ENCODE measurements at places on chromosomes 1 and 21.

DNA sequence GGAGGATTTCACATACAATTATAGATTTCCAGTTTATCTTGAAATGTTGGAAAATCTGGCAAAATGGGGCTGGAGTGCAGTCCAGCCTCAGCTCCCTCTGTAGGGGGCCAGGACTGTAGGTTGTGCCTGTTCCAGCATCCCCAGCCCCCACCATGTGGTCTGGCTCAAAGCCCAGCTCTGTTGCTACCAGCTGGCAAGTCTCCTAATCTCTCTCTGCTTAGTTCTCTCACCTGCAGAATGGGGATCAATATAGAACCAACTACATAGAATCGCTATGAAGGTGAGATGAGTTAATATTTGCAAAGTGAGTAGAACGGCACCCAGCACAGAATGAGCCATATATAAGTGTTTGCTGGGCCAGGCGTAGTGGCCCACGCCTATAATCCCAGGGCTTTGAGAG lies 50.0 kb upstream of the TARDBP start:
- no peak for DNase-seq

DNA sequence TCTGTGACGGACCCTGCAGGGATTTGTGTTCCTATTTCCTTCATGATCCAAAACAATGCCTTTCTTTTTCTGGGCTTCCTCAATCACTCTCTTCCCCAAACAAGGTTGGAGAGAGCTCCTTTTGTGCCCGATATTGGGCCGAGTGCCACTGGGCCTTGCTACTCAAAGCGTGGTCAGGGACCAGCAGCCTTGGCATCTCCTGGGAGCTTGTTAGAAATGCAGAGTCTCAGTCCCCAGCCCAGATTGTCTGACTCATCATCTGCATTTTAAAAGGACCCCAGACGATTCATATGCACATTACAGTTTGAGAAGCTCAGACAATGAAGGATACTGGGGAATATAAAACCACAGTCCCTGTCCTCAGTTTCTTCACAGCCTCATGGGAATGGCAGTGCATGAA lies 19.9 kb downstream of the ADORA1 start:
- no peak for DNase-seq

DNA sequence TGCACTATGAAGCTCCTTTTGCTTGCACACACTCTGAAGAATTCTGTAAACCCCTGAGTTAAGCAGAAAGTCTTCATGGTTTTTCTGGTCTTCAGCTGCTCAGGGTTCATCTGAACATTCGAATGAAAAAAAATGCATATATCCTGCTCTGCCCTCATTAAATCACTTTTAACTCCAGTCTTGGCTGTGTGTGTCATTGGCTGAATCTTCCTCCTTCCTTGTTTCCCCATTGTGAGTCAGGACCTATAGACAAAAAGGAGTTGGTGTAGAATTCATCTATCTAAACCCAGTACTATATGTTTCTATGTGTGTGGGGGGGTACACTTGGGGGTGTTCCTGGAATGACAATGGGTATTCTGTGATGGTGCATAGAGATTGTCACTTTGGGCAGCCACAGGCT lies 6.6 kb upstream of the SPRR1B start:
- DNase-seq = no peak

DNA sequence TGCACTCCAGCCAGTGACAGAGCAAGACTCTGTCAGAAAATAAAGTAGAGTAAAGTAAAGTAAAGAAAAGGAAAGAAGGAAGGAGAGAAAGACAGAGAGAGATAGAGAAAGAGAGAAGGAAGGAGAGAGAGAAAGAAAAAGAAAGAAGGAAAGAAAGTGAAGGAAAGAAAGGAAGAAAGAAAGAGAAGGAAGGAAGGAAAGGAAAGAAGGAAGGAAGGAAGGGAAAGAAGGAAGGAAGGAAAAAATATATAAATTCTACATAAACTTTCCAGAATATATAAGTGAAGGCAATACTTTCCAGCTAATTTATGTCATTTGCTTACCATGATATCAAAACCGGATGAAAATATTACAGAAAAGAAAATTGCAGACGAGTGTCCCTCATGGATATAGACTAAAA lies 71.7 kb upstream of the GPR52 start:
- DNase-seq = no peak

GRCh38 chr1:185480545-185480944 lies 163.5 kb upstream of the IVNS1ABP start:
- DNase-seq = no peak

- no peak for DNase-seq
Observed at GRCh38 chr1:163120372-163120771, 51.2 kb downstream of the RGS4 start.

GRCh38 chr1:174768949-174769348 lies 230.8 kb upstream of the CACYBP start:
- no peak for DNase-seq

DNA sequence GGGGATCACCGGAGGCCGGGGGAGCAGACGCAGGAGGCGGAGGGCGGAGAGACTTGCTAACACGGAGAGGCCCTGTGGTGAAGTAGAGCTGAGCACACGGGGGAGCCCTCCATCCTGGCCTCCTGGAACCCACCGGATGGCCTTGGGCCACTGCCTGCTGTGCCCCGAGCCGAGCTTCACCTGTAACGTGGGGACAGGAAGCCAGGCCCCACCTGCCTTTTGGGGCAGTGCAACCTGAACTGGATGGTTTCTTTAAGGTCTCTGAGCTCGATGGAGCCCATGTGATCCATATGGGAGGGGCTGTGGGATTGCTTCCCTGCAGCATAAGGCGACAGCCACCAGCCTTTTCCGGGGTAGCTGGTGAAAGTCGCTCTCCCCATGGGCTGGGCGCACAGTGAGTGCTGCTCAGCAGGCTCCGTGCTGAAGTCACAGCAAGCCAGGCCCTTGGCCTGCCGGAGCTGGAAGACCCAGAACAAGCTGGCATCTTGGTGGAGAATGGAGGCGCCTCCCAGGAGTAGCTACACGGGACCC lies 35.8 kb downstream of the TFF3 start:
- no peak for DNase-seq

GRCh38 chr1:229874609-229875008 lies 192.4 kb upstream of the GALNT2 start:
- DNase-seq = no peak

- no peak for DNase-seq
Observed at GRCh38 chr1:93810316-93810715, 68.7 kb downstream of the DNTTIP2 start.

GRCh38 chr1:50421768-50422674 lies 1.2 kb downstream of the DMRTA2 start:
- DNase-seq = no peak

GRCh38 chr1:24904731-24905354 lies 25.2 kb downstream of the RUNX3 start:
- peak; percentile 2 for DNase-seq

DNA sequence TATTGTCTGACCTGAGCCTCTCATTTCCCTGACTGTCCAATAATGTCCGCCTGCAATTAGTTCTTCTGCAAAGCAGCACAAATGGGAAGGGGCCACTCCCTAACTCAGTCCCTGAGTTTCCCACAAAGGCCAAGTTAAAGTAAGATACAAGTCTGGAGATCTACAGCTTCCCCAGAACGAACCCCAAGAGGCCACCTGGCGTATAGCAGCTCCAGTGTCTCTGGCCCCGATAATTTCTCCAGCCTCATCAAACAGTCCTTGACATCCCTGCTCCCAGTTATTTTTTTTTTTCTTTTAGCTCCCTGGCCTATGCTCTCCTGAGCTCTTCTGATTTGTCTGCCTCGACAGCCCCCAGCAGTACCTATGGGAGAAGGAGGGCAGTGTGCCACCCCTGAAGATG lies 8.1 kb upstream of the ACKR1 start:
- no peak for DNase-seq

GRCh38 chr1:201356701-201357100 lies 20.8 kb downstream of the TNNT2 start:
- no peak for DNase-seq

DNA sequence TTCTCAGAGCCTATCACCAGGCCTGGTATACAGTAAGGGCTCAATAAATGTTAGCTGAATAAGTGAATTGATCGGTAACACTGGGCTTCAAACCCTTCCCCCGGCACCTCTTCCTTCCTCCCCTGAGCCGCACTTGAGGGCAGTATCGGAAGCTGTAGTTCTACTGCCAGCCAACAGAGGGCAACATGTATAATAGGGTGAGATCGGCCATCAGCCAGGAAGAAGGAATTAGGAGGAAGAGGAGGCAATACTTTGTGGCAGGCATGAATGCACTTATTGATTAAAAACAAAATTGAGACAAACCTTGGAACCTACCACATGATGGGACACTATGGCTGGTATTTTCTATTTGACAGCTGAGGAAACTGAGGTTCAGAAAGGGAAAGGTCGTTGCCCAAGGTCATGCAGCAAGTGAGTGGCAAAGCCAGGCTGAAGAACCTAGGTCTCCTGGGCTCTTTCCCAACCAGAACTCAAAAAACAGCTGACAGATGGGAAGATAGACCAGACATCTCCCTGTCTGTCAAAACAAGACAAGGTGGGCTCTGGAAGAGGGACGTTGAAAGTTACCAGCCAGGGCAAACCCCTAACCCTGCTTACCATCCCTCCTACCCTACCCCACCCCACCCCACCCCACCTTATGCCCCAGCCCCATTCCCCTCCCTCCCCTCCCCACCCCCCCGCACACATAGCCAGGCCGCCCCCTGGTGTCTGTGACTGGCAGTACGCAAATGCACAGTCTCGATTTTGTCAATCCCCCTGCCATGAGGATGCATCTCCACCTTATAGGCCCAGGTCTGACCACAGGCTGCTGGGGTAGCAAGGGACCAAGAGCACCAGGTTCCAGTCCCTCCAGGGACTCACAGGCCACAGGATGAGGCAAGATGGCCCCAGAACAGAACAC lies 107.3 kb upstream of the RUNX3 start:
- peak; percentile 82 for DNase-seq

- no peak for DNase-seq
Observed at GRCh38 chr1:165886193-165886592, 58.8 kb downstream of the UCK2 start.

DNA sequence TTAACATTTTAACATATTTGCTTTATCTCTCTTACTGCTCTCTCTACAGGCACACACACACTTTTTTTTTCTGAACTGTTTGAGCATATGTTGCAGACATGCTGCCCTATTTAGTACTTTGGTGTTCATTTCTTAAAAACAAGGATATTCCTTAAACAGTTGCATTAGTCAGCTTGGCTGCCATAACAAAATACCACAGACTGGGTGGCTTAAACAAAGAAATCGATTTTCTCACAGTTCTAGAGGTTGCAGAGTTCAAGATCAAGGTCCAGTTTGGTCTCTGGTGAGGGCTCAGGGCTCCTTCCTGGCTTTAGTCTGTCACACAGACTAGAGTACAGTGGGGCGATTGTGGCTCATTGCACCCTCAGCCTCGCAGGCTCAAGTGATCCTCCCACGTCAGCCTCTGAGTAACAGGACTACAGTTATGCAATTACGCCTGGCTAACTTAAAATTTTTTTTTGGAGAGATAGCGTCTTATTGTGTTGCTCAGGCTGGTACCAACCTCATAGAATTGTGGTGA lies 46.7 kb downstream of the RPRD2 start:
- no peak for DNase-seq
